ENCODE measurements at places on chromosomes 3 and 15.

DNA sequence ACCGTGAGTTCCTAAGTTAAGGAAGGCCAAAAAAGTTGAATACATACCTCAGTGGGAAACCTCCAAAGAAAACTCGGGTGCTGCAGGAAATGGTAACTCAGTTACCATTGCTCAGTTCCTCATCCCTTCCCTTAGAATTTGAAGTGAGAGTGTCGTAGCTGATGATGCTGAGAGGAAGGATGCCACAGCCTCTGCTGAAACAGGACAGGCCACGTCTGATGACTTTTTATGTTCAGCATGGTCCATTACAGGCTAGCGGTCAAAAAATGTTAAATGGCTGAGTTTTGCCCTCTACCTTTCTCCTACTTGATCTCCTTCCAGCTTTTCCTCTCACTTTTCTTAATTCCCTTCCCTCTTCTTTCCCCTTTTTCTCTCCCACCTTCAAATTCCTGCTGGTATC, 135.5 kb downstream of the GHSR start:
- DNase-seq: no peak

DNA sequence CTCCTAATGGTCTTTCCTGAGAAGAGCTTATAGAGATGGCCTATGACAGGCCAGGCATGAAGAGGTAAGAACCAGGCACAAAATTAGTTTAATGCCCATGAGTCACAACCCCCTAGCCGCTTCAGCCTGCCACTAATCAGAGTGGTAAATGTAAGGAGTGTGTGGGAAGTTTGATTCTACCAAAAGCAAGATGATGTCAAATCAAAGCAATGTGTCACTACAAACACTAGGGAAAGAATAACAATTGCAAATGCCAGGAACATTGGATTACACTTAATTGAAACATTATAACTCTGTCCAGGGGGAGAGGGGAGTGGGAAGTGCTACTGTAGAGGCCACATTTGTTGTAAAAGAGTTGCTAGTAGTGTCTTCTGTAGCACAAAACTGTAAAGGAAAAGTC, 596.6 kb upstream of the AGTR1 start:
- no peak for DNase-seq

DNA sequence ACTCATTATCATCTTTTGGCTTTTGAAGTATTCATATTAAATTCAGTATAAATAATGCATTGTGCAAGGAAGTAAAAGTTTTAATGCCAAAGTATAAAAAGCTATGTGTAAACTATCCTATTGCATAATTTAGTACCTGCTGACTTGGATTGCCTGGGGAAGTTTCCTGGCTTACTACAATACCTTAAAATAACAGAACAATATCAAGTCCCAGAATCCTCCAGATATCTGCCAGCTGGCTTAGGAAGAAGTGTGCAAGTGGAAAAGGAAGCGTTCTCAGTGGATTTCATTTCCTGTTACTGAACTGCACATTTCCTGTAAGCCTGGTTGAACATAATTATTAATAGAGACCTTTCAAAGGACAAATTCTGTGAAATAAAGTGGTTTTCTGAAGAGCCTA, 236.7 kb downstream of the ADAMTSL3 start:
- DNase-seq: no peak

GRCh38 chr3:10560060-10560861, 54.9 kb upstream of the ATP2B2 start:
- no peak for DNase-seq

DNA sequence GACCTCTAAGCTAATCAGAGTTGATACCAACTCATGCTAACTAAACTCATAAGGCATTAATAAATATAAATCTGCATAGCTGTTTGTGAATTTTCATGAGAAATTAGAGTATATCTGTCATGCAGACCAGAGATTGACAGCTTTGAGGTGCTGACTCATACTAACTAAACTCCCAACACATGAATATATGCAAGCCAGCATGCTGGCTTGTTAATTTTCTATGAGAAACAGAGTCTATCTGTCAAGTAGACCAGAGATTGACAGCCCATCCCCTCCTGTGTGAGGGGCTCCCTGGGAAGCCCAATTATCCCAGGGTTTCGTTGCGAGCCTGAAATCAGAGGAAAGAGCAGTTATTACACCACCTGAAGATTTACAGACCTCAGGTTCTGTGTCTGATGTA, 69.3 kb downstream of the CD47 start:
- DNase-seq: no peak

DNA sequence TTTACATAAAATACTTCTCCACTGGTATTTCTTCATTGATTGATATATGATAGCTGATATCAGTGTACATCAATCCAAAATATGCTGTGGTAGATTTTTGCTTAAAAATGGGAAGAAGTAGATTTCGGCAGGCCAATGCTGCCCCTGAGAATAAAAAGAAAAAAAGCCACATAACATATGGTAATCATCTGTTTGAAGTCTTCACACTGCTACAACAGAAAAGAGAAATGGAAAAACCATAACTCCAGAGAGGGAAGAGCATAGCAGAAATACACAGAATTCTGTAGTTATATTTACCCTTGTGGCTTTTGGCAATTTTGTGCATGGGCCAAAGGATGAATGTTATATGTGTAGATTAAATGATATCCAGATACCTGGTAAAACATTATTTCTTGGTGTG, 143.1 kb upstream of the KCNMB2 start:
- no peak for DNase-seq

GRCh38 chr3:45218578-45219390, 7.3 kb downstream of the TMEM158 start:
- DNase-seq: no peak

GRCh38 chr3:108153451-108153981, 62.7 kb upstream of the CD47 start:
- no peak for DNase-seq

GRCh38 chr3:66552846-66553245, 52.0 kb upstream of the LRIG1 start:
- no peak for DNase-seq

DNA sequence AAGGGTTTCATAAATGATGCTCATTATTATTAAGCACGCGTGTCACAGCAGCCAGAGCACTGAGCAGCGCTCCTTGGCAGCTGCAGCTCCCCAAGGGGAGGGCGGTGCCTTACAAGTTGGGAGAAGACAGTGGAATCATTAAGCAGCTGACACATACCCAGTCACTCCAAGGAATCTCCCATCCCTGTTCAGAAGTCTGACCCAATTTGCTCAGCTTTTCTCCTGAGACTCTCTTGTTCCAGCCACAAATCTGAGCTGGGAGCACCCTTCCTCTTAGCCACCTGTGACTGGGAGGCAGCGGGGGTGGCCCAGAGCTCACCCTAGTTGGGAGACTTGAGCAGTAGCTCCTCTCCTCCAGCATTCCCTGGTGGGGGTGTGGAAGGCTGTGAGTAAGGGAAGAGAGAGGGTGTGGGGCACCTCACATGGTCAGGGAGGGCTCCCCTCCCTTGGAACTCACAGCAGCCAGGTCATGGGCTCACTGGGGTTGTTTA, 64.3 kb downstream of the DUT start:
- DNase-seq: no peak

DNA sequence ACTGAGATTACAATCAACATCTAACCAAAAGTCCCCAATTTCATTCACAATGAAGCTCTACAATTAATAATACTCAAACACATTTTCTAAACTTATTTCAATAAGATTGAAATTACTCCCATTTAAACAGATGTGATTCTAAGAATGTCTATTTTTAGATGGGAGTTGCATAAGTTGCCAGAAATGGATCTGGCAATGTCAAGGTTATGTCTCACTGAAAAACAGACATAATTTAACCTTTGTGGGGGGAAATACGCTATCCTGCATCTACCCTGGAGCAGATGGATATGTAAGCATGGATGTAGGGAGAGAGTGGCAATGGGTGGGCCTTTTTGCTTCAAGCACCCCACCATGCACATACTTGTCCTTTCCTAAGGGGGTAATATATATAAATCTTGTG, 6.7 kb upstream of the EIF1B start:
- no peak for DNase-seq

GRCh38 chr15:43957724-43958123, 130.9 kb downstream of the WDR76 start:
- no peak for DNase-seq

GRCh38 chr15:81311752-81312464, 12.0 kb downstream of the STARD5 start:
- no peak for DNase-seq

DNA sequence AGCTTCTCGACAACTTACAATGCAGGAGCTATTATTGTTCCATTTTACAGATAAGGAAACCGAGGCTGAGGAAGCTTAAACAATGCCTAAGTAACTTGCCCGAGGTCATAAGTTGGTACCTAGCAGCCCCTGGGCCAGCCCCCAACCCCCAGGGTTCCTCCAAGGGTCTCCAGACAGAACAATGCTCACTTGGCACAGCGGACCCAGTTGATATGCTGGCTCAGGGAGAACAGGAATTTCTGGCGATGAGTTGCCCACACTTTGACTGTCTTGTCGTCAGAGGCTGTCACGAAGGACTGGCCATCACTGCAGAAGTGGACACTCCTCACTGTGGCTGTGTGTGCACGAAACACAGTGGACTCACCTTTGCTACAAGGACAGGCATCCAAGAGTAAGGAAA, 5.2 kb downstream of the POC1A start:
- DNase-seq: no peak

DNA sequence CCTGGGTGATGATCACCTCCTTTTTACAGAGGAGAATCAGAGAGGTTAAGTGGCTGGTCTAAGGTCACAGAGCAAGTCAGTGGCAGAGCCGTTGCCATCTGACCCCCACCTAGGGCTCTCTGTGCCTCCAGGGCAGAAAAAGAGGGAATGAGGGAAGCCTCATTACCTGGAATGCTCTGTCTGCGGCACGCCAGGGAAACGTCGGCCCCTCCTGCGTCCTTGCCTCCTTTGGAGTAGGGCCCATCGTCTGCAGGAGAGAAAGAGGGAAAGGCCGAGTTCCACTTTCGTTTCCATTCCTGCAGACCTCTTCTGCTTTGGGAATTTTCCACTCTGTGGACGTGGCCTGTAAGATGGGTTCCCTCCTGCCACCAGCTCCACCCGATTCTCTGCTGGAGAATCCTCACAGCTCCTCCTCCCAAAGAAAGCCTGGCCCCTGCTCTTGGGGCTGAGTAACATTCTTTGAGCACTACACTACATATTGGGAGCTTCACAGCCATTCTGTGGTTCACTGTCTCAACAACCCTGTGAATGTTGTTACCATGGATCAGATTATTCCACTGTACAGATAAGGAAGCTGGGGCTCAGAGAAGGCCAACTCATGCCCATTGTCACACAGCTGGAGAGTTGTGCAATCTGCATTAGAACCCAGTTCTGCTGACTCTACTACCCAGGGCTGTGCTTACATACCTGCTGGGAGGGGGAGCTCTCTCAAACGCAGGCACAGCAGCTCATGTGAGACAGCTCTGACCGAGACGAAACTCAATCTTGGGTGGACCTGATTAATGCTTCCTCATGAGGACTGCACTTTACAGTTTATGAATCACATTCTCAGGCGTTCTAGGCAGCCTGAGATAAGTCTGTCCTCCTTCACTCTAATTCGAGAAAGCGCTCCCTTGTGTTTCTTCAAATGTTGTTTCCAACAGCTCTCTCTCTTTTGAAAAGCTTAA, 14.2 kb downstream of the GRIP2 start:
- DNase-seq: no peak

- no peak for DNase-seq
These were observed 45.6 kb upstream of the TFRC start for GRCh38 chr3:196127308-196128040.

- DNase-seq: no peak
These were observed 294.5 kb upstream of the PROK2 start for GRCh38 chr3:72079369-72079872.

GRCh38 chr3:62144482-62144881, 228.9 kb downstream of the FEZF2 start:
- DNase-seq: no peak

DNA sequence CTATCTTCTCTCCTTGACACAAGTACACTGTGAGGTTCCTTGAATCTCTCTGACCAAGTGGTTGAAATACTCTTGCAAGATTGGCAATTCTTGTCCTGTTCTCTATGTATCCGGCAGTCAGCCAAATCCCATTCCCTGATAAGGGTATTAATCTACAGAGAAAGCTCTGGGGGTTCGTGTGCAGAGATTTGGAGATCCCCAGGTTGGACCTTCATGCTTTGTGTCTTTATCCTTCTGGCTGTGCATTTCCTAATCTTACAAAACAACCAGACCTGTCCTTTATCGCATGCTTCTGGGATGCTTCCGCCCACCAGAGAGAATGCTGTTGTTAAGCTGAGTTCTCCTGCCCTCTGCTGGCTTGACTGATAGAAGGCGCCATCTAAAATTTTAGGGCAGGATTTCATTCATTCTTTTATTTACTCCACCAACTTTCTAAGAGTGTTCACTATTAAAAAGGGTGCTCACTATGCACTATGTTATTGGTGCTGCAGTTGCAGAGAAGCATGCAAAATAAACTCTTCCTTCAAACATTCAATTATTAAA, 8.6 kb upstream of the SST start:
- no peak for DNase-seq

GRCh38 chr15:42858540-42858939, 62.0 kb downstream of the TTBK2 start:
- no peak for DNase-seq

- no peak for DNase-seq
These were observed 1592.8 kb upstream of the GBE1 start for GRCh38 chr3:83354205-83354604.

DNA sequence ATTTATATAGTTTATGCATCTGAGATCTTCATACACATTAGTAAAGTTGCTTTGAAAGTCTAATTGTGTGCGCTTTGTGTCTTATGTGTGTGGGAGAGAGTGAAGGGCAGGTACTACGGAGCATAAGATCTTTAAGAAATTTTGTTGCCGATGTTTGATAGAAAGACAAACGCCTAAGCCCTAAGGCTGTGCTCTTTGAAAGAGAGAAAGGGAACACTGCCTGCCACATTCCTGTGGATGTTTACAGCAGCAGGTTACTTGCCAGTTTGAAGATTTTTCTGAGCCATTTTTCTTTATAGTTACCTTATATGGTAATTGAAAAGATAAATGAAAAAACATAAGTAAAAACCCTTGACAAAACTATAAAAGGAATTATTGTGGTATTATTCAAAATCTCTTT, 17.0 kb downstream of the DTWD1 start:
- DNase-seq: no peak

GRCh38 chr3:183912895-183913579, 28.4 kb upstream of the PARL start:
- no peak for DNase-seq

GRCh38 chr3:155853214-155854140, 750 bp downstream of the SLC33A1 start:
- DNase-seq: no peak

DNA sequence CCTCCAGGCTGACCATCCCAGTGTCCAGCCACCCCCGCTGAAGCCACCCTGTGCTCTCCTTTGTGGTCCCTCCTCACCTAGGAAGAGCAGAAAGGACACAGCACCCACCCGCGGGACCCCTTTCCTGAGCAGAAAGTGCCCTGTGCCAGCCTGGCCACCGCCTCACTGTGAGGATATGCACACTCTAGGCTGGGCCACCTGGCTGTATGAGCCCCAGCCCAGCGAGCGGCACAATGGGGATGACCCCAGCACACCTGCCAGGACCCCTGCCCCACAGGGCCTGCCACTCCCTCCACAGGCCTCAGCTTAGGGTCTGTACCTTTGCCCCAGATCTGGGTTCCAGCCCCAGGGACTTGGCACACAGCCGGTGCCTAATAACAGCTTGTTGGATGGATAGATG, 47.9 kb upstream of the FURIN start:
- no peak for DNase-seq
